CD8-positive, alpha-beta T cell (primary cell): ENCODE measurements at places on chromosomes 13 and 19.
A peak's percentile ranks its signal among the peaks of the same experiment; 100 is the strongest.

DNA sequence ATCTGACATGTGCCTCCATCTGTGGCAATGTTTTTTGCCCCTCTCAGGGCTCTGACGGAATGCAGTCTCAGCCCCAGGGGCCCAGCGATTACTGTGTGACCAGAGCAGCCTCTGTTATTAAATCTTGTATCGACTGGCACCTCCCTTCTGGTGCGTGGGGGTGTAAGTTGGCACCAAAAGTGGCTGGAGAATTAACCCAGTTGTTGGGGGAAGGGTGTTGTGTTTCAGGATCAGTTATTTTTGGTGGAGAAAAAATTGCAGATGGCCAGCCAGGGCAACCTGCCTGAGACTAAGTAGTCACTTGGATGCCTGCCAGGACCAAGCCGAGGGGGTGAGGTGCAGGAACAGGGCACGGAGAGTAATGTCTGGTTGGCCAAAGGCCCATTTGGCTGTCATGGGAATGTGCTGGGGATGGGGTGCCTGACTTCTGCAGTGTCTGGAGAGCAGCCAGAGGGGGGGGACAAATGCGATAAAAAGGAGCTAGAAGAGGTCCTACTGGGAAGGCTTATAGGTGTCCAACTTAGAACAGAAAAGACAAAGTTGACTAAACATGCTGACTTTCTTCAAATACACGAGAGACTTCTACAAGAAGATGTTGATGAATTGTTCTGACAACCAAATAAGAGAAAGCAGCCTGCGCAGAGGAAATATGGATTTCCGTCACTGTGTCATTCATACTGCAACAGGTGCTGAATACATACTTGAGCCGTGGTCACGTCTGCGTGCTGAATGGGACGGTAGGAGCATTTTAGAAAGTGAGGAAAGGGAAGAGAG is 69.8 kb downstream of the SIAH3 start:
- DNase-seq: no peak

DNA sequence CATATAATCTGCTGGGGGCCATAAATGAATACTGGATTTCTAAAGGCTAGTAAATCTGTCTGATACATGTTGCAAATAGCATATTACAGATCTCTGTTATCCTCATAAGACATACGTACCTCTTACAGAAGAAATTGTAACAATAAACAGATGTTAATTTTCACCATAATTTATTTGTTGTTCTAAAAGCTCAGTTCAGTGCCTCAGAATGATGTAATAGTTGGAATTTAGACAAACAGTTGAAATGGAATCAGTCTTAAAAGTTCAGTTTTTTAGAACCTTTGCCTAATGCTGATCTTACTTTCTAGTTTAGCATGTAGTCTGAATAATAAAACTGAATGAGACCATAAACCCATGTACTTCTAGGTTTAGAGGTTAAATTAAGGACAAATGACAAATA is 43.1 kb downstream of the B3GLCT start:
- DNase-seq: no peak

GRCh38 chr13:84567848-84568247 is 685.6 kb upstream of the SLITRK1 start:
- DNase-seq: no peak

- DNase-seq: peak; percentile 50
Measured at GRCh38 chr19:45443462-45444317, 20.0 kb upstream of the ERCC1 start.

DNA sequence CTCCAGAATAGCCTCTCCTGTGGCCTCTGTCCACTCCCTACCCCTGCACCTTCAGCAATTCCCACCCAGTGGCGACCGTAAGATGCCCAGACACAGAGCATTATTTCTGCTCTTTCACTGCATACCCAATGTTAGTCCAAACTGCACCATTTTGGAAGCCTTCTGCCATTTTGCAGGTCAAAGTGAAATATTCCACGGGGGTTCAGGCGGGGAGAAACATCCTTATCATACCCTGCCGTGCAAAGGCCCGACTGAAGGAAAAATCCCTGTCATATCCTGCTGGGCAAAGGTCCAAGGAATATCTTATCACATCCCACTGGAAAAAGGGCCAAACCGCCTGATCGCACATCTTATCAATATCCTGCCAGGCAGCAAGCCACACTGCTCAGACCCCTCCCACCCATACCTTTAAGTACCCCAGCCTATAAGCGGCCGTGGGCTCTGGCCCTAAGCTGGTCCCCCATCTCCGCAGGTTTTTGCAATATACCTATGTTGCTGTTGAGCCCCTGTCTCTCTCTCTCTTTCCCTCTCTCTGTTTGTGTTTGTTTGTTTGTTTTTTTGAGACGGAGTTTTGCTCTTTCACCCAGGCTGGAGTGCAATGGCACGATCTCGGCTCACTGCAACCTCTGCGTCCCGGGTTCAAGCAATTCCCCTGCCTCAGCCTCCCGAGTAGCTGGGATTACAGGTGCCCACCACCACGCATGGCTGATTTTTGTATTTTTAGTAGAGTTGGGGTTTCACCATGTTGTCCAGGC is 18.2 kb downstream of the CLEC11A start:
- DNase-seq: no peak

DNA sequence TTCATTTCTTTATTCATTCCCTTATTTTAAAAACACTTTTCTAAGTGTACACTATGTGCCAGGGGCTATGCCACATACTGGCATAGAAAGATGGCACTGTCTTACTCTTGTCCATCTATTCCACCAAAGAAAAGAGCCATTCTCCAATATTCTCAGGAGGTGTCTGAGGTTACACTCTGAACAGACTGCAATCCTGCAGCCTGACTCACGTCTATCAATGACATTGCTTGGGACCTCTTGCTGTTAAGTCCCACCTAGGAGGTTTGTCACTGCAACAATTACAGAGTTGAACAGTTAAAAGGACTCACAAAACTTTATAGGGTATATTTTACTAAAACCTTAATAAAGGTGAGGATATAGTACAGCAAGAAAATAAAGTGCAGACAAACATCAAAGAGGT is 512.9 kb upstream of the HTR2A start:
- DNase-seq: no peak

- no peak for DNase-seq
Measured at GRCh38 chr19:46639358-46640182, 3.6 kb upstream of the GNG8 start.

DNA sequence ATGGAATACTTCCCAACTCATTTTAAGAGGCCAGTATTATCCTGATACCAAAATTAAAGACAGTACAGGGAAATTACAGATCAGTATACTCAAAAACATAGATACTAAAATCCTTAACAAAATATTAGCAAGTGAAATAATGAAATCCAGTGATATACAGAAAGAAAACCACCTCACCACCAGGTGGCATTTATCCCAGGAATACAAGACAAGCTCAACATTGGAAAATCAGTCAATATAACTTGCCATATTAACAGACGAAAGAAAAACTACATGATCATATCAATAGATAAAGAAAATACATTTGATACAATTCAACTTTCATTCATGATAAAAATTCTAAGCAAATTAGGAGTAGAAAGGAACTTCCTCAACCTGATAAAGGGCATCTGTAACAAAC is 6.7 kb upstream of the GNA15 start:
- DNase-seq: no peak

GRCh38 chr19:9636018-9636417 is 15.0 kb upstream of the ZNF561 start:
- no peak for DNase-seq

- DNase-seq: no peak
Measured at GRCh38 chr19:11598746-11599145, 1.5 kb downstream of the ZNF627 start.

- no peak for DNase-seq
Measured at GRCh38 chr13:50089633-50090032, 74.4 kb downstream of the KCNRG start.

- DNase-seq: no peak
Measured at GRCh38 chr19:55418185-55418584, 10.6 kb upstream of the UBE2S start.

GRCh38 chr13:98966019-98966418 is 11.8 kb downstream of the DOCK9 start:
- DNase-seq: no peak

GRCh38 chr13:97058926-97059325 is 64.7 kb upstream of the OXGR1 start:
- no peak for DNase-seq

GRCh38 chr13:26855921-26856320 is 95.3 kb upstream of the GPR12 start:
- DNase-seq: no peak

DNA sequence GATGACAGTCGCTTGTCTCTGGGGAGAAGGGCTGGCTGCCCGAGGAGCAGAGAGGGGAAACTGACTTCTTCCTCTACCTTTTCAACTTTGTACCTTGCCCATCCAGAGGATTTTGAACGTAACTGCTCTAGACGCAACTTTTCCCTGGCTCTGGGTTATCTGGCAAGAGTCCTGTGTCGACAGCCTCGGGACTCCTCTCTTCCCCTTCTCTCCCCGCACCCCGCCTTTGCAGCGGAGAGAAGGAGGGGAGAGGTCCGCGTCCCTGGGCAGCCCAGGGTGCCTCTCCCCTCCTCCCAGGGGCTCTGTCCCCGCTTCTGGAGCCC is 574 bp downstream of the SH3GL1 start:
- no peak for DNase-seq

DNA sequence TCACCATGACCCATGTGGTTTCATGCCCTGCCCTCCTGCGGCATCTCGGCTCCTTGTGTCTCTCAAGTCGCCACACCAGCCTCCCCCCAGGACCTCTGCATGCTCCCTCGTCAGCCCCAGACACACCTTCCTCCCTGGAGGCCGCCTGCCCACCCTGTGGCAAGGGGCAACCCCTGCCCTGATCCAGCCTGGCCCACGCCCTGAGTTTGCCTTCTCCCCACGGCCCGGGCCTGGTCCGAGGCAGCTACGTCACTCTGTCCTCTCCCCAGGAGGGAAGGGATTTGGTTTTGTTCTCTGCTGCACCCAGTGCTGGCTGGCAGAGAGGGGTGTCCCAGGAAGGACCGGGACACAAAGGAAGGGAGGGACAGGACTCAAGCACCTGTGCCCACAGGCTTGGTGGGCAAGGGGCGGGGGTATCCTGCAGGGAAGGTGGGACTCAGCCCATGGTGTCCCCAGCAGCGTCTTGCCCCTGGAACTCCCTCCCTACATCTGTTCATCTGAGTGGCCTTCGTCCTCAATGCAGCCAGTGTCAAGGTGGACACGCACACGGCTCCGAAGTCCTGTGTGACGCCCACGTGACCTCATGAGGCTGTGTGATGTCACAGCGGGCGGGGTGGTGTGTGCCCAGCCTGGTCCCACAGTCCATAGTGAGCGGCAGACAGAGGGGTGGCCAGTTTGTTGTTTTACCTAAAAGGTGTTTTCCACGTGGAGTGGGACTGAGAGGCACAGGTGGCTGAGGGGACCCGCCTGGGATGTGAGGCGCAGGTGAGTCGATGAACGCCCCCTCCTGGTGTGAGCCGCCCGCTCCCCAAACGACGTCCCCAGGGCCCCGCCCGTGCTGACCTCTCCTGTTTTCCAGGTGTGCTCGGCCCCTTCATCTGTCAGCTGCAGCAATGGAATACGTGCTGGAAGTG is at the start of gene TEX29:
TSS of gene TEX29 (plus strand) at position 645 of the 914 bp plus-strand sequence. CDS start at position 894, 249 bp downstream.
- DNase-seq: no peak

DNA sequence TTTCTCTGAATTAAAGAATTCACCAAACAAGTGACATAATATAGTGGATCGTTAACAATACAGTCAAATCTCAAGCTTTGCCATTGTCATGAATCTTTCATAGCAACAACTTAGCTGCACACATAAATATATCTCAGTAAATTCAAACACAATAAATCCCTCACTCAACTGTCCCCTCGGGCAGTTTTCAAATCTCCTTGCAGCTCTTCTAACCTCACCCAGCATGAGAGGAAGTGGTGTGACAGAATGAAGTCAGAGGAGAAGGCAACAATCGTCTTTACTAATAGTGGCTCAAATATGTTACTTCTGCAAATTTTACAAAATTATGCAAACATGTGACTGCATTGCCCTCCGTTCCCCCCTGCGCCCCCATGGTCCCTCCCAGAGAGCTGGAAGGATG is 148.2 kb downstream of the RAP2A start:
- DNase-seq: no peak

GRCh38 chr19:4598712-4599111 is 39.2 kb upstream of the SEMA6B start:
- DNase-seq: no peak

GRCh38 chr13:28067491-28067890 is 32.9 kb downstream of the FLT3 start:
- no peak for DNase-seq

DNA sequence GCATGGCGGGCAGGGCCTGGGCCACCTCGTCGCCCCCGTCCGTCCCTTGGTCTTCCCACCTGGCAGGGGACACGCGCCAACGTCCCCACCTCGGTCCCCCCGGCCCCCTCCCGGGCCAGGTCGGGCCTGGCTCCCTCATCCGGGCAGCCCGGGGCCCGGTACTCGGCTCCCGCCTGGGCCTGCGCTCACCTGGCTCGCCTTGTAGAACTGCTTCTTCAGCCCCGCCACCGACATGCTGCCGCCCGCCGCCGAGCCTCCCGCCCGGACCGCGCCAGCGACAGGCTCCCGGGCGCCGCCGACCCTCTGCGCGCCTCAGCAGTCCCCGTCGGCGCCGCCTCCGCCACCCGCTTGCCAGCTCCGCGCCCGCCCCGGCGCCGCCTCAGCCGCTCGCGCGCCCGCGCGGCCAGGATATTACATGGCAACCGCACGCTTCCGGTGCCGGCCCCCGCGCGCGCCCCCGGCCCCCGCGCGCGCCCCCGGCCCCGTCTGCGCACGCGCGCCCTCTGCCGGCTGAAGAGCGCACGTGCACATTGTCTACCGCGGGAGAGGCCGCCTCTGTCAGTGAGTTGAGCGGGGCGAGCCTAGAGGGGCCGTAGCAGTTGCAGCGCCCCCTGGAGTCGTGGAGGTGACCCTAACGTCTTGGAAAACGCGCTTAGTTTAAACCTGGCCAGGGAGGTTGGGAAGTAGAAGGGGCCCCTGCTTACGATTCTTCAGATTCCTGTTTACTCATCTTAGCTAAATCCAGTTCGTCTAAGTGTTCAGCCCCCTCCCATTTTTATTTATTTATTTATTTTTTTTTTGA is at the start of gene SH3GL1:
TSS of gene SH3GL1 (minus strand) at position 413 of the 802 bp plus-strand sequence. CDS start at position 234, 179 bp downstream.
- DNase-seq: peak; percentile 92

- DNase-seq: no peak
Measured at GRCh38 chr13:41413872-41414271, 43.5 kb upstream of the RGCC start.

GRCh38 chr13:67577361-67577760 is 347.2 kb upstream of the PCDH9 start:
- no peak for DNase-seq

- no peak for DNase-seq
Measured at GRCh38 chr19:46927106-46927505, 66.3 kb downstream of the ARHGAP35 start.

- no peak for DNase-seq
Measured at GRCh38 chr13:51865838-51866237, 4.1 kb downstream of the CCDC70 start.

DNA sequence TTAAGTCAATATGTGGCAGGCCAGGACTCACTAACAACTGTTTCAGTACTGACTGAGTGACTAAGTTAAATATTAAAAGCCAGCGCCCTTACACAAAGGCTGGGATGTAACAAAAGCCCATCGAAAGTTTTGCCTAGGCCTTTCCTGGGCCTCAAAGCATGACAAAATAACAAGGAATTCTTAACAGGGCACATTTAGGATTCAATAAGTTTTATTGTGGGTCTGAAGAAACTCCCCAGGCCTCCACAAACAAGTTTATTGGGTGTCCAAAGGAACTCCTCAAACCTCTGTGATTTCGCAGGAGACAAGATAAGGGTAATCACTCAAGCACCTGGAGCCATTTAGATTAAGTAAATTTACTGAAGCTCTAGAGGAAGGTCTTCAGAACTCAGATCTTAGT is 130.7 kb upstream of the SGCG start:
- DNase-seq: no peak
